ENCODE measurements at places on chromosomes 1 and 21.

DNA sequence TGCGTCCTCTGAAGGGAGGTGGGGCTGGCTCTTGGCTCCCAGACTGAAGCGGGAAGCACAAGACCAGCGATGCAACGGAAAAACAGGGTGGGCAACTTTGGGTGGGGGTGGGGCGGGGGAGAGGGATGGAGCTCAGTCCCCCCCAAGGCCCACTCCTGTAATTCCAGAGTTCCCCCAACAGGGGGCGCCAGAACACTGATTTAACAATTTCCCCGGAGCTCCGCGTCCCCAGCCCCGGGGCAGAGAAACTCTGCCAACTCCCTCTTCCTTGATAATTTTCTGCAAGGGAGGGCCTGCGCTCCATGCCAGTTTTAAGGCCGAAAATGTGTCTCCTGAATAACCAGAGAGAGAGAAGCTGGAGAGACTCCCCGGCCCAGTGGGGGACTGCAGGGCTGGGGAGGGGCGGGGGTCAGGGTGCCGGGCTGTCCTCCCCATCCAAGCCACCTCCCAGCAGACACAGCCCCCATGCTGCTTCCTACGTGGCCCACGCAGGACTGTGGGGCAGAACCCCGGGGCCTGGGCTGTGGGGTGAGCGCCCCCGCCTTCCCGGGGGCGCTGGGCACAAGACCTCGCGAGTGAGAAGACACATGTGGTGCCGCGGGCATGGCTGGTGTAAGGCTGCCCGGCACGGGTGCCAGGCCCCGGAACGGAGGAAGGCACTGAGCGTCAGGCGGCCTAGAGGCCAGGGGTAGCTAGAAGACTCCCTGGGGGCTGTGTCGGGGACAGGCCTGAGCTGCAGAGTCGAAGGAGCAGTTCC, 51.4 kb downstream of the KIF21B start:
- peak; percentile 75 for DNase-seq

- no peak for DNase-seq
Observed at GRCh38 chr1:54989968-54990810, 8.5 kb upstream of the BSND start.

DNA sequence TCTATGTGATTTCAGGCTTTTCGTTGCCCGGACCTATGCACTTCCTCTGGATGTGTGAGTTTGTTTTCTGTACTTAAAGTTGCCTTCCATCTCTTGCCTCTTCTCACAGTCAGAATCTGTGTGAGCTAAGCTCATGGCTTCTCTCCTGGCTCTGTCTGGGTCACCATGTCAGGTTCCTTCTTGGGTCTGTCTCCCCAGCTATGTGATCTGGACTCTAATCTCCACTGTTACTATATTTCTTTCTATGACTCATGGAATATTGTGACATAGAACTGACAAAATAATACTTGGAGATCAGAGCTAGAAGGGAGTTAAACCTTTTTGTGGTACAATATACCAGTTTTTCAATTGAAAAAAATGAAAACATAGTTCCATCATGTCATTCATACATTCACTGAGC, 172.7 kb upstream of the FGGY start:
- DNase-seq: no peak

DNA sequence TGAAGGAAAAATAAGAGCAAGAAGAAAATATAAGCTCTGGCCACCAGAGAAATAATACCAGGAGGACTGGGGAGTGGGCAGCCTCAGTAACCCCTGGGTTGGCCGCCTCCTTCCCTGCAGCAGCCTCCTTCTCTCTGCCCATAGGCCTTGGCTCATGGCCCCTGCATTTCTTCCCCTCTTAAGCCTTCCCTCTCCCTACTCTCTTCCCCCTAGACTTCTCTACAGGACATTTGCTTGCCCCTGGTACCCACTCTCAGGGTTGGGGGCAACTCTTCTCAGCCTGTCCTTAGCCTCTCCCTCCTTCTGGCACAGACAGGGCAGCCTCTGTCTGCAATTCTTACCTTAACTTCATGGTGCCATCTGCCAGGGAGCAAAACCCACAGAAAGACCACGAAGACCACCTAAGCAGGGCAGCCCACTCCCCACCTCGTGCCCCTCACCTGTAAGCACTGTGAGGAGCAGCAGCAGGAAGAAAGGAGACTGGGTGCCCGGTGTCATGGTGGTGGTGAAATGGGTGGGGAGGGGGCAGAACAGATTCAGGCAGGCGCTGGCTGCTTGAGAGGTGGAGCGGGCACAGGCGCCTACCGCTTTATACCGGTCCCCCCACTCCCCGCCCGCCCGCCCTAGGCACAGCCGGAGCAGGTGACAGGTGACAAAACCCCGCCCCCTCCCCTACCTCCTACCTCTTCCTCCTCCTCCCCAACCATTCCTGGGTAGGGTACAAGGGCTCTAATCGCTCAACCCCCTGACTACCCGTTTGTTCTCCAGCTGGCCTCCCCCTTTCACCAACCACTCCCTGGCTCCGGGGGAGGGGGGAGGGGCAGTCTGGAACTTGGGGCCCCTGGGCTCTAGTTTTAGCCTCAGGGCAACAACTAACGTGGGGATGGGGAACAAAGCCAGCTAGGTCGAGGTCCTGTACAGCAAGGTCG, 15.1 kb downstream of the THBS3 start:
- no peak for DNase-seq

GRCh38 chr1:222653178-222653827, 35.4 kb downstream of the MIA3 start:
- DNase-seq: peak; percentile 46

DNA sequence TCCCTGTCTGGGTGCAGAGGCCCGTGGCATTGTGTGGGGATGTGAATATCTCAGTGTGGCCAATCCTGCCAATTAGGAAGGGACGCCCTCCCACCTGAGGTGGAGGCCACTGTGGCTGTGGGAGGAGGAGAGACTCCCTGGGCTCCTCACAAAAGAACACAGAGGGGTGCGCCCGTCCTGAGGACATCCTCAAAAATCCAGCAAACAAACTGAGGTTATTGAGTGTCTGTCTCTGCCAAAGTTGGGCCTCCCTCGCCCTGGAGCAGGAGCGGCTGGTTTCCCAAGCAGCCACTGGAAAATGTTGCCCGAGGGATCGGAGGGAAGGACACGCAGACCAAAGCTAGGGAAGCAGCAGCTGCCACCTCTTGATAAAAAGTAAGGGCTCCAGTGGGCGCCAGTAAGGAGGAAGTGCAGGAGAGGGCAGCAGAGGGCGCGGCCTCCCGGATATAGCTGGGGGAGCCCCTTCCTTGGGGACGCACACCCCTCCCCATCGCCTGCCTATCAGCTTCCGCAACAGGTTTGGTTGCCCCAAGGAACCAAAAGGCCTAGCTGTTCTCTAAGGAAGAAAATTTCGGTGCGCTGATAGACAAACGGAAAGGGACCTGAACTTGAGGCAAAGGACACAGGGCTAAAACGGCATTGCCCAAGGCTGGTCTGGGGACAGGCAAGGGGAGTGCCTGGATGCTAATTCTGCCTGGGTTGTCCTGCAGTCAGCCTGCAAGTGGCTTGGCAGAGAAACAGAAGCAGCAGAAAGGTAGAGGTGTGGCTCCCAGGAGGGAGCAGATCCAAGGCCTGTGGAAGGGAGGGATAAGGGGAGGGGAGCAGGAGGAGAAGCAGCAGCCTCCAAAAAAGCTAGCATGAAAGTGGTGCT, 1.7 kb upstream of the GRIK3 start:
- DNase-seq: peak; percentile 26

- no peak for DNase-seq
Observed at GRCh38 chr21:28186604-28187003, 806.1 kb downstream of the LTN1 start.

DNA sequence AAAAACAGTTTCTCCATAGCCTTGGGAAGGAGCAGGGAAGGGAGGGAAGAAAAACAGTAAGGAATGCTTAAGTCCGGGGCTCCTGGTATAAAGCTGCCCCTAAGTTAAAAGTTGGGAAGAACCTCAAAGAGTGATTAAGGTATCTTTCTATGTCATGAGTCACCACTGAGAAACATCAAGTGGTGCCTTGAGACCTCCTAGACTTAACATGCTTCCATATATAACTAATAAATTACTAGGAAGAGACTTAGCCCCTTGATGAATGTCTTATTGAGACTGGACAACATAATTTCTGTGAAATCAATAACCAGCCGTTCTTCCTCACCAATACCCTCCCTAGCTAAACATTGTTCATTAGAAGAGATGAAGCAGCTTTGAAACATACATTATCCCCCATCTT, 121.8 kb upstream of the SLC44A3 start:
- no peak for DNase-seq

GRCh38 chr1:108962681-108963051, 618 bp downstream of the CLCC1 start:
- DNase-seq: peak; percentile 56

DNA sequence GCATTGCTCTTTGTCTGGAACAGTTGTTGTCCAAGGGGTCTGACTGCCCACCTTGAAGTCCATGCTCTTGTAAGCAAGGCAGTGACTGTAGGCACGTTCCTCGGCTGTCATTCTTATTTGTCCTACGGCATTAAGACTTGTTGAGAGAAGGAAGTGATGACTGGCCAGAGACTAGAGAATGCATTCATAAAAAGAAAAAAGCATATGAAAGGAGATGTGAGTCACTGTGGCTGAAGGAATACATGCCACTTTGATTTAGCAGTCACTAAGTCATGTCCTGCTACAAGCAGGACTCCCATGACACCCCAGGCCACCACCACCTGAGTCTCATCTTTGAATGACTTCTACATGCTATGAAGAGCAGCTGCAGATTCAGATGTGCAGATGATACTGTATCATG, 50.5 kb downstream of the CNN3 start:
- no peak for DNase-seq

DNA sequence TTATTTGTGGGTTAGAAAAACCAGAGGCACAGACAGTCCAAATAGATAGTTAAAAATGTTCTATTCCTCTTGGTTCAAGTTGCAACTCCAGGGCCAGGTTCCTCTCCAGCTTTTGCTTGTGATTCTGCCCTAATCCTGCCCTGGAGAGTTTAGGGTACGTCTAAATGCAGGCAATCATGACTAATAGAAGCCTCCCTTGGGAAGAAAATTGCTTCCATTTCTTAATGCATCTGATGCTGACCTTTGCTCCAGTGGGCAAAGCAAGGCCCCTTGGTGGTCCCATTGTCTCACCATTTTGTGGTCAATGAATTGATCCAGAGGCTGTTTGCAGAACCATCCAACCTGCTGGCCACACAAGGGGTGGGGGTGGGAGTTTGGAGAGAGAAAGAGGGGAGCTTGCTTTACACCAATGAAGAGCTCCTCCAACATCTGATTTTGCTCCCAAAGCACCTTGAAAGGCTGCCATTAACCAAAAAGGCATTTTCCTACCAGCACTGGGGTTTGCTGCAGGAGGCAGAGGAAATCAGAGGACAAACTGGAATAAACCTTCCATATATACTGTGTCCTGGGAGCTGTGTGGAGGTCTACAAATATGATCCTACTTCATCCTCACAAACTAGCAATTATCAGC, 31.3 kb downstream of the C8B start:
- no peak for DNase-seq

GRCh38 chr1:202143011-202143767, 1.3 kb downstream of the ARL8A start:
- DNase-seq: peak; percentile 36

- no peak for DNase-seq
Observed at GRCh38 chr1:193593147-193593885, 406.9 kb upstream of the B3GALT2 start.

GRCh38 chr1:16474166-16474800, 33.8 kb downstream of the NECAP2 start:
- DNase-seq: no peak

- DNase-seq: no peak
Observed at GRCh38 chr1:6351480-6352137, 42.0 kb downstream of the ACOT7 start.

DNA sequence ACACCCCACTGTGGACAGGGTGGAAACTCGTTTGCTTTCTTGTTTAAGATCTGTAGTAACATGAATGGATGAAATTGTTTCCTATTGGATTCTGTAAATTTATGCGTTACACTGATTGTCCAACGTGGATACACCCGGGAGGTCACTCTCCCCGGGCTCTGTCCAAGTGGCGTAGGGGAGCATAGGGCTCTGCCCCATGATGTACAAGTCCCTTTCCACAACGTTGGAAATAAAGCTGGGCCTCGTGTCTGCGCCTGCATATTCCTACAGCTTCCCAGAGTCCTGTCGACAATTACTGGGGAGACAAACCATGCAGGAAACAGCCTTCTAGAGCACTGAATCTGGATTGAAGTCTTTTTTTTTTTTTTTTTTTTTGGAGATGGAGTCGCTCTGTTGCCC, 1.4 kb downstream of the RCC1 start:
- peak; percentile 66 for DNase-seq

DNA sequence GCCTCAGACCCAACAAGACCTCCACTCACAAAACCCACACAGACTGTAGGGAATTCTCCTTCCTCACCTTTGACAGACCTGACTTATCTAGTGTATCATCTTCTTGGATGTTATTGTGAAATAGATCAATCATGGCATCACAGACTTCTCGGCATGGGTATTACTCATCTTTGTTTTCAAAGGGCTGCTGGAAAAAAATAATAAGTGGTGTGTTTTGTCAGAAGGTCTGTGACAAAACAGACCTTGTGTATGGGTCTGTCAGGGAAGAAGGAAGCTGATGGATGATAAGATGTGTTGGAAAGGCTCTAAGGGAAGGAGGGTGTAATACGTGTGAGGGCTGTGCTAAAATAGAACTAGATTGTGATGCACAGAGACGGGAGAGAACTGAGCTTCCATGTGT, 13.9 kb upstream of the S100A7 start:
- DNase-seq: no peak

- no peak for DNase-seq
Observed at GRCh38 chr1:2322581-2323211, 68.7 kb downstream of the MORN1 start.

GRCh38 chr1:29196863-29197589, 15.3 kb upstream of the SRSF4 start:
- DNase-seq: no peak

DNA sequence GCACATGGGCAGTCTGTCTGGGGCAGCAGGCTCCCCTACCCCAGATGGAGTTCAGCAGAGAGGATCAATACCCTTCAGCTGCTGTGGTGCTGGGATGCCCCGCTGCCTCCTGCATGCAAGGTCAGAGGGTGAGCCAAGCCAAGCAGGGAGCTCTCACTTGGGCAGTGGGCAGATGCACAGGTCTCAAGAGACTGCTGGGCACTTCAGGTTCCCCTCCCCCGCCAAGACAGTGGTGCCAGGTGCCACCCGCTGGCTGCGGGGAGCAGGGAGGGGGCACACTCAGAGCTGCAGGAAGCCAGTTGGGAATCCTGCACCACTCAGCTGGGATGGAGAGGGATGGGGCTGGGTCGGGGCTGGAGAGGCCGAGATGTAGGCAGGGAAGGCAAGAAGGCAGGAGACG, 15.8 kb upstream of the EVA1B start:
- DNase-seq: no peak

DNA sequence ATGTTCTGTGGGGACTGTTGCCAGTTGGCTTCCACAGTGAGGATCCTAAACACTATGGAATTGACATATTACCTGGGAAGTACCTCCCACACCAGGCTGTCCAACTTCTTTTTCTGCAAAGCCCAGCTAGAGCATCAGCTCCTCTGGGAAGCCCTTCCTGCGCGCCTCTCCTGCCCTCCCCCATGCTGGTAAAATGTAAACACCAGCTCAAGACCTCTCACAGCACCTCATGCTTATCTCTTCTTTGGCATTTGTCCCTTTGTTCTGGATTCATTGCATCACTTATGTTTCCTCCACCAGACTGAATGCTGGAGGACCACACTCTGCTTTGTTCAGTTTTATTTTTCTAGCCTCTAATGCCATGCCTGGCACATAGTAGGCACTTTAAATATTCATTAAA, 172.1 kb downstream of the HHAT start:
- DNase-seq: no peak

- no peak for DNase-seq
Observed at GRCh38 chr1:189619682-189620332, 857.9 kb downstream of the BRINP3 start.

Measured in activated T-cell treated with anti-CD3 and anti-CD28 coated beads, Interleukin-2, amount 50 U/mL, for 48 hours (primary cell).